ENCODE measurements at places on chromosomes 4 and X. TPM values are rescaled to one million over a fixed set of nuclear protein-coding genes. Genes with fewer than 3 reads are reported as not detected.
A peak's percentile ranks its signal among the peaks of the same experiment; 100 is the strongest.

DNA sequence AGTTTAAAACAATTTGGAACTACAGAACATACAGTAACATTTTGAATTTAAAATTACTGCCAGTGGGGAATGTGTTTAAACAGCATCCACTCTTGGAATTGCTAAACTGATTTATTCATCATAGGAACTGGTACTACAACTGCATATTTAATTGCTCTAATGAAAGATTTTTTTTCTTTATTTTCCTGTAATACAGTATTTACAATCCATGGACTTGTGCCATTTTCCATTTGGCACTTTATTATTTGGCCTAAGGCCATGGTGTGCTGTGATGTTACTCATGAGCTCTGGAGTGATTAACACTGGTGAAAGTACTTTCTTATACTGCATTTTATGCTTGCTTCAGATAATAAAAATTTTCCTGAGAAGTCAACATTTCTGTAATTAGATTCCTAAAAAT, 69.7 kb upstream of the NUDT6 start:
- H3K27ac ChIP-seq: no peak overlapping the region
- peaks cover 1% of the 10 kb centered on the region for H3K4me1 ChIP-seq
- peak; percentile 7 for DNase-seq
- H3K4me3 ChIP-seq: no peak overlapping the region

DNA sequence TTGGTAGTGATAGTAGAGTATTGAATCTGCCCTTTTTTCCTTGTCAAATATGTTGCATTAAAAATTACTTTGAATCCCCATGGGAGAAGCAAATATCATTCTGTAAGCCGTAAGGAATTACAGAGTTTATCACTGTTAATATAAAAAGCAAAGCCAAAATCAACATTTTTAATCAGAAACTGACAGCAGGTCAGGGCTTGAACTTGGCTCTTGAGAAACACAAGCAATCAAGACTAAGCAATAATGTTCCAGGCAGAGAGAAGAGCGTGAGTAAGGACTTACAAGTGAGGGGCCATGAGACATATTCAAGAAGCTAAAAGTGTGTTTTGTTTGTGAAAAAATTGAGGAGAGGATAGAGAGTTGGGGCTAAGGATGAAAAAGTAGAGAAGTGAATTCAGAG, 68.2 kb downstream of the ARHGAP6 start:
- H3K4me3 ChIP-seq: no peak overlapping the region
- no peaks in the 10 kb centered on the region for H3K4me1 ChIP-seq
- no peak overlapping the region for H3K27ac ChIP-seq

The NPY2R gene
- not detected for total RNA-seq

GRCh38 chr4:168679819-168680218, 183.0 kb downstream of the PALLD start:
- H3K36me3 ChIP-seq: no peaks in the 10 kb centered on the region
- H3K4me3 ChIP-seq: no peak overlapping the region
- peak; percentile 2 for DNase-seq
- H3K4me1 ChIP-seq: peaks cover 28% of the 10 kb centered on the region

DNA sequence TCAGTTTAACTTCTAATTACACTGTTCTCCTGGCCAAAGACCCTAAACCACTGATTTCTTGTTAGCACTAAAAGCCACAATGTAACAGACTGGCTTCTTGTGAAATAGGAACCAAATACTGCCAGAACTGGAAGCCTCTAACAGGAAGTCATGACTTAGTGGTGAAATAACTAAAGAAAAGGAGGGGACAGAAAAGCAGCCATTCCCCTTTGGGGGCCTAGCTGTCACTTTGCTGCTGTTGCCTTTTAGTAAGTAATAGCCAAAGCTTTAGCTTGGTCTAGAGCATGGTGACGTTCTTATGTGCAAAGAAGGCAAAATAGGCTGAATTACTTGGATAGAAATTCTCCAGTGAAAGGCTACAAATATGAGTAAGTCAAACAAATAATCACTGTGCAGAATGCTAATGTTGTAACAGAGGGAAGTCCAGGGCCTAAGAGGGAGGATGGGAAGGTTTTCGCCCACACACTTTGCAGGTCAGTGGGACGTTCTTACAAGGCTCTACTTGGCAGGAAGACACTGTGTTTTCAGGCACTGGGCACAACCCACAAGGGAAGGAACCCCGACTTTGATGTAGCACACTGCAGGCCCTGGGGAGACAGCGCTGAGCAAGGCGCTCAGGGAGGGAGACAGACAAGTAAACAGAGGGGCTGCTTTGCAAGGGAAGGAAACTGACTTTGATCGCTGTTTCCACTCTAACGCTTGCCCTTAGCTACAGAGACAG, 16.7 kb downstream of the GAB3 start:
- peaks cover 89% of the 10 kb centered on the region for H3K4me1 ChIP-seq
- peak overlapping the region; percentile 81 for H3K27ac ChIP-seq
- DNase-seq: peak; percentile 15
- no peaks in the 10 kb centered on the region for H3K27me3 ChIP-seq

GRCh38 chr4:13484749-13485221, 645 bp upstream of the RAB28 start:
- peaks cover 31% of the 10 kb centered on the region for H3K4me1 ChIP-seq
- DNase-seq: peak; percentile 26
- peak overlapping the region; percentile 95 for H3K4me3 ChIP-seq
- H3K27me3 ChIP-seq: no peaks in the 10 kb centered on the region
- H3K27ac ChIP-seq: peak overlapping the region; percentile 100
- H3K36me3 ChIP-seq: 0 out of 2 replicates have a peak, but pooled peaks cover 5% of the 10 kb centered on the region

DNA sequence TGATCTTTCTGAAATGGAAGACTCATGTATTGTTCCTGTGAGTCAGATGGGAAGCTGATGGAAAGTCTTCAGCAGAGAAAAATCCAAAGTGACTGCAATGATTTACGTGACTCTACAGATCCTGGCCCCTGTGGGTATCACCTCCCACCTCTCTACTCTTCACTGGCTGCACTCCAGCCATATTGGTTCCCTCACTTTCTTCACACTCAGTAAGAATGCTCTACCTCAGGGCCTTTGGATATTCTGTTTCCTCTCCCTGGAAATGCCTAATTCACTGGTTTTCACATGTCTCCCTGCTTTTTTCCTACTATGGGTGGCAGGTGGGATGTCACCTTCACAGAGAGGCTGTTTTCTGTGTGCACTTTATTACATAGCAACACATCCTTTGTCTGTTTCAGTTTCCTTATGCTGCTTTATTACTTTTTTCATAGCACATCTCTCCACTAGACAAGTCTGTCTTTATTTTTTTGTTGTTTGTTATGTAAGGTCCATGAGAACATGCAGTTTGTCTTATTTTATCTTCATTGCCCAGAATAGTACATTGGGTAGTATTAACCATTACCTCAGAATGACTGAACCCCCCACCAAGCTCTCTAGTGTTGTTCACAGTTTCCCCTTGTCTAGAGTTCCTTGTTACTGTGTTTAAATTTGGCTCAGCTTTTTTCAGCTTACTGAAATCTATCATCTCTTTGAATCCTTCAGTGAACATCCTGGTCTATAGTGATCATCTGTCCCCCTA, 57.6 kb upstream of the CLNK start:
- no peaks in the 10 kb centered on the region for H3K36me3 ChIP-seq
- no peak overlapping the region for H3K4me3 ChIP-seq
- no peaks in the 10 kb centered on the region for H3K4me1 ChIP-seq
- H3K27me3 ChIP-seq: 0 out of 2 replicates have a peak, but pooled peaks cover 1% of the 10 kb centered on the region
- no peak overlapping the region for H3K27ac ChIP-seq

GRCh38 chrX:135436966-135437866, 15.5 kb downstream of the SMIM10L2A start:
- DNase-seq: no peak
- H3K36me3 ChIP-seq: no peaks in the 10 kb centered on the region
- H3K27me3 ChIP-seq: no peaks in the 10 kb centered on the region
- H3K4me3 ChIP-seq: no peak overlapping the region
- no peaks in the 10 kb centered on the region for H3K4me1 ChIP-seq
- H3K27ac ChIP-seq: no peak overlapping the region

GRCh38 chr4:74715706-74716435, 78.5 kb downstream of the BTC start:
- H3K27me3 ChIP-seq: peaks cover 6% of the 10 kb centered on the region
- H3K36me3 ChIP-seq: peaks cover 5% of the 10 kb centered on the region
- peaks cover 8% of the 10 kb centered on the region for H3K4me1 ChIP-seq
- no peak for DNase-seq
